NCI-H187 (cell line): ENCODE measurements at places on chromosomes 7 and 10.

- DNase-seq: no peak
Observed at GRCh38 chr7:43244232-43244631, 131.8 kb downstream of the HECW1 start.

- no peak for DNase-seq
Observed at GRCh38 chr7:35513828-35514227, 181.1 kb downstream of the HERPUD2 start.

DNA sequence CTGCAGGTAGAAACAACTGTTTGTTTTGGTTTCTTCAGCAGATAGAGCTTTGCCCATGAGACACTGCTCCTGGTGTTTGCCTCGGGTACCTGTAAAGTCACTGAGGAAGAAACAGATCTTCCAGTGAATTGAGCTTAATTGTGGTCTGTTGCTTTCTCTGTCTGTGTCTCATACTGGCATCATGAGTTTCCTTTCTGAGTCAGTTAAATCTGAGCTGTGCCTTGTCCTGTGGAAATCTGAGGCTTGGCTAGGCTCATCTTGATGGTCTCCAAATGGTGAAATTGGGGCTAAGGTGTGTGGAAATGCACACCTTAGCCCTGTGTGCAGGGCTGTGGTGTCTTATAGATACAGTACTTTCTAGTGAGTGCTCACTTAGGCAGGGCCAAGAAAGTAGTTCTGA lies 67.4 kb downstream of the GBF1 start:
- no peak for DNase-seq

- no peak for DNase-seq
Observed at GRCh38 chr10:44809647-44810046, 101.5 kb upstream of the TMEM72 start.

DNA sequence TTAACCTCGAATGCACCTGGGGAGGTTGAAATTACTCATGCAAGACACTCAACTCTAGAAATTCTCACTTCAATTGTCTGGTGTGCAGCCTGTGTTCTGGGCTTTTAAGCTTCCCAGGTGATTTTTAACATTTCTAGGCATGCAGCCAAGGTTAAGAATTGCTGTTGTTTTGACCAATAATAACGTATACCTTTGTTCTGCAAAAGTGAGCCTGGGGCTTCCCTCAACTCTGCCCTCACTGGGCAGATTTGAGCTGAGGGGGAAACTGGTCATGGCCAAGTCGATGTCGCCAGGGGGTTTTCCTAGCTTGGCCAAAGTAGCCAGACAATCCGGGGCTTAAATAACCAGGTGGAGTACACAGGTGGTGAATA lies 568 bp downstream of the PRSS2 start:
- no peak for DNase-seq

DNA sequence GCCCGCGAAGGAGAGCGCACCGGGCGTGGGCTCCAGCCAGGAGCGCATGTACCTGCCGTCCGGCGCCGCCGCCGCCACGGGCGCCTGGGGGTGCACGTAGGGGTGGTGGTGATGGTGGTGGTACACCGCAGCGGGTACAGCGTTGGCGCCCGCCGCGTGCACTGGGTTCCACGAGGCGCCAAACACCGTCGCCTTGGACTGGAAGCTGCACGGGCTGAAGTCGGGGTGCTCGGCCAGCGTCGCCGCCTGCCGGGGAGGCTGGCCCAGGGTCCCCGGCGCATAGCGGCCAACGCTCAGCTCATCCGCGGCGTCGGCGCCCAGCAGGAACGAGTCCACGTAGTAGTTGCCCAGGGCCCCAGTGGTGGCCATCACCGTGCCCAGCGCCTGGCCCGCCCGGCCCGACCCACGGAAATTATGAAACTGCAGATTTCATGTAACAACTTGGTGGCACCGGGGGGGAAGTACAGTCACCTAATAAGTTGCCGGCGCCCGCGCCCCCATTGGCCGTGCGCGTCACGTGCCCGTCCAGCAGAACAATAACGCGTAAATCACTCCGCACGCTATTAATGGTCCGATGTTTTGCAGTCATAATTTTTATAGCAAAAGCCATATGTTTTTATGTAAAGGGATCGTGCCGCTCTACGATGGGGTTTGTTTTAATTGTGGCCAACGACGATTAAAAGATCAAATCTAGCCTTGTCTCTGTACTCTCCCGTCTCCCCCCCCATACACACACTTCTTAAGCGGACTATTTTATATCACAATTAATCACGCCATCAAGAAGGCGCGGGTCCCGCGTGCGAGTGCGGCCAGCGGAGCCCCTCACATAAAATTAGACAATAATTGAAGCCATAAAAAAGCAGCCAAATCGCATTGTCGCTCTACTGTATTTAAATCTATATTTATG lies at the start of gene HOXA9:
Gene HOXA9 (minus strand): TSS at position 449 of the 907 bp plus-strand sequence. CDS start 80 bp downstream, at position 369.
- DNase-seq: no peak
